ENCODE measurements at places on chromosomes 7 and 10.

- DNase-seq: no peak
These were observed 241.5 kb upstream of the IGFBP3 start for GRCh38 chr7:46162609-46163008.

- no peak for DNase-seq
These were observed 1002.3 kb upstream of the KCND2 start for GRCh38 chr7:119270644-119271043.

GRCh38 chr10:61187601-61188000 is 243.6 kb upstream of the RHOBTB1 start:
- no peak for DNase-seq

- no peak for DNase-seq
These were observed 240.8 kb downstream of the KIF20B start for GRCh38 chr10:89942217-89942616.

DNA sequence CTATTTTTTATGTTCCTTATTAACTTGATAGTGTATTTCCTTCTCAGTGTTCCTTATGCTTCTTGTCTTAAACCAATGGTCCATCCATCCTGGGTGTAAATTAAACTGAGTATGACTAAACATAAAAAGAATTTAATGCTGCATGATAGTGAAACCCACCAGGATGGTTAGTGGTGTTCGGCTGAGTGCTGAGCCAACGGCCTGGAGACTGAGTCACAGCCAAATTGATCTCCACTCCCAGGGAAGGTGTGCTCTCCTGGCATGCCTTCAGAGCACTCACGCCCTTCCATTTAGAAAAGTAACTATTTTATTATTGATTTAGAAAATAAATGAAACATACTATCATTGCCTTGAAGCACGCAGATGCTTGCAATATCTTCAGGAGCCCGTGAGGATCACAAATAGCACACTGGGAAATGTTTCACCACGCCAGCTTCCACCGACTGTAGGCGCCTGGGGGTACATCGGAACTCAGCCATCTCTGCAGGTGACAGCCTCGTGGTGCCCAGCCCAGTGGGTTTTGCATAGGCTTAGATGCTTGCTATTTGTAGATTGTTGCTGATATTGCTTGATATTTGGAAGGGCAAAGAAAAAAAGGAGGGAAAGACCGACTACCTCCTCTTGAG is 40.0 kb upstream of the LOXL4 start:
- DNase-seq: no peak

GRCh38 chr7:127382301-127383085 is 10.0 kb downstream of the ZNF800 start:
- no peak for DNase-seq

DNA sequence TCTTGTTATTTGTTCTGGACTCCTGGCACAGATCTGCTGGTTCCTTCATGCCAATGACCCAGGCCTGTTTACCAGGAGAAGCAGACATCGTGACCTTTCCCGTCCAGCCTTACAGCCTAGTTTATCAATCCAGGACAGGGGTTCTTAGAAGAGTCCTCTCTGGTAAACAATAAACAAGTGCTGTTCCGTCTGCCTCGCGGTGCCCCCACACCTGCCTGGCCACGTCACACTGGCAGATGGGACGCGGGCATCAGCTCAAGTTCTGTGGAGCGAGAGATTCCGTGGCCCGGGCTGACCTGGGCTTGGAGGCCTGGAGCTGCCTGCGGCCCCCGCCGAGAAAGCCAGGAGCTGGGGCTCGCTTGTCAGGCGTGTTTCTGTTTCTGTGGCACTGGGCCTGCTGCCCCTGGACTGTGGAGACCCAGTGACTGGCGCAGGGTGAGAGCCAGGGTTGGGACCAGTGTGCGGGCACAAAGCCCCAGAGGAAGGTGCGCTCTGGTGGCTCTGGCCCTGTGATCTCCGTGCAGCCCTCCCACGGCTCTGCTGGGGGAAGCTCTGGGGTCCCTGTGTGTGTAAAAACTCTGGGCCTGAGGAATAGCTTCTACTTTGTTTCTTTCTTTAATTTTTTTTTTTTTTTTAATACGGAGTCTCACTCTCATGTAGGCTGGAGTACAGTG is 28.4 kb upstream of the PFKFB3 start:
- no peak for DNase-seq

DNA sequence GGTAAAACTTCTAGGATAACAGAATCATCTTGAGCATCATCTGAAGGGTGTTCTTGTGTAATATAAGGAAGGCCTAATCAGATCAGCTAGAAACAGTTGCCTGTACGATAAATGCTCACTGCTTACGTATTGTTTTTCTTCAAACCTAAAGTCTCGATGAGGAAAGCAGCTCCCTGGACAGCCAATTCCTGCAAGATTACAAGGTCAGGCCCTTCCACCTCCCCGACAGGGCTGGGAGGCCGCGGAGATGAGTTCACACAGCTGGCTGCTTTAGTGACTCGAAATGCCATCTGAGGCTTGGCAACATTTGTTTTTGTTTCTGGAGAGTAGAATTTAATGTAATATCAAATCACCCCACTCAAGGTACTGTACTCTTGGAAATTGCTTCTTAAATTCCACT is 95.1 kb upstream of the PFKP start:
- no peak for DNase-seq

DNA sequence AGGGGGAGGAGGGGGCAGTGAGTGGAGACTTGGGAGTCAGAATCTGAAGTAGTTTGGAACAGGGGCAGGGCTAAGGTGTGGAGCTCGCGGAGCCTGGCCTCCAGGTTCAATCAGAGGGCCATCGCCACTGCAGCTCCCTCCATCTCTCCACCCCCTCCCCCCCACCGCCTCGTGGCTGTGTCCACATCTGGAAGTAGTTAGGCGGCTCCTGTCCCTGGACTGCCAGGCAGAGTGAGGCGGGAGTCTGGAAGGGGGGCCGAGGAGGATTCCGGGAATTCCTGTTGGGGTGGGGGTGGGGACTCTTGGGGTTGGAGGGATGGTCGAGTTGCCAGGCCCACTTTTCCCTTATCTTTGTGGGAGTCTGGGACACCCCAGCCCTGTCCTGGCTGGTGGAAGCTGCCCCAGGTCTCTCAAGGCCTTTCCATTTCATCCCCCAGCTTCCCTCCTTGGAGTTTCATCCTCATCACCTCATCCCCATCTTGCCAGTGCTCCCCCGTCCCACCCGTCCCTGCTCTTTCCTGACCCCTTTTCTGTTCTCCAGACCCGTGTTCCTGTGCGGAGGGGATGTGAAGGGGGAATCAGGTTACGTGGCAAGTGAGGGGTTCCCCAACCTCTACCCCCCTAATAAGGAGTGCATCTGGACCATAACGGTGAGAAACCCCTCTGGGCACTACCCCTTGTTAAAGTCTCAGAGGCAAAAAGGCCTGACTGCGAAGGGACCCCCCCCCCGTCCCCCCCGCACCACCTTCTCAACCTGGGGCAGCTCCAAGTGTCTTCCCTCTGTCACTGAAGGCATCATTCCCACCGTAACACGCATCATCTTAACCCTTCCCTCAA is 944 bp downstream of the PCOLCE start:
- no peak for DNase-seq

DNA sequence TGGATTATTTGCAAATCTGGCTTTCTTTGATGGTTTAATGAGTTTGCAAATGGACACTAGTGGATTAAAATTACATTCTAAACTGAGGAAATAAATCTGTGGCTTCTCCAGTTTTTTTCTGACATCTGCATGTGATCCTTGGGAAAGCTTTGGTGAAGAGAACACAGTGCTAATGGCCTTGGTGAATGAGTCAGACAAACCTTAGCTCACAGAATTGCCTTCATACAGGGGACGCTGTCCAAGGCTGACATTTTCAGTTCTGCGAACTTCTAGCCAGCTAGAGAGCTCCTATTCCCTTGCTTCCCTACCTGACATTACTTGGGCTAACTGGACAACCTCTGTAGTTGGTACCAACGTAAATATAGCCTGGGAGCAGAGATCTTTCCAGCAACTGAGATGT is 21.2 kb downstream of the BMPER start:
- no peak for DNase-seq

- DNase-seq: no peak
These were observed 285.1 kb upstream of the PFKP start for GRCh38 chr10:2782265-2782664.

DNA sequence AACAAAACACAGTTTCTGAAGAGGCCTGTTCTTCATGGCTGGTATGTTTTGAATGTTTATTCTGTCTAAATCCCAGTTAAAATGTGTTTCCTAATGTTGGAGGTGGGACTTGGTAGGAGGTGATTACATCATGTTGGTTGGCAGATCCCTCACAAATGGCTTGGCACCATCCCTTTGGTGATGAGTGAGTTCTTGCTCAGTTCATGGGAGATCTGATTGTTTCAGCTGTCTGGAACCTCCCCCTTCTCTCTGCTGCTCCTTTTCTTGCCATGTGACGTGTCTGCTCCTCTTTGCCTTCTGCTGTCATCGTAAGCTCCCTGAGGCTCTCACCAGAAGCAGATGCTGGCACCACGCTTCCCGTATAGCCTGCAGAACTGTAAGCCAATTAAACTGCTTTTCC is 383.6 kb upstream of the TPK1 start:
- no peak for DNase-seq
